ENCODE measurements at places on chromosomes 6 and 20.

- DNase-seq = peak; percentile 67
These were observed 97.1 kb upstream of the CEP85L start for GRCh38 chr6:118748311-118749062.

- DNase-seq = peak; percentile 39
These were observed 651.0 kb upstream of the SLC35B3 start for GRCh38 chr6:9086331-9086730.

- no peak for DNase-seq
These were observed 133.7 kb upstream of the MLIP start for GRCh38 chr6:53977551-53977950.

- DNase-seq = no peak
These were observed 77.7 kb downstream of the UBE3D start for GRCh38 chr6:82987951-82988350.

DNA sequence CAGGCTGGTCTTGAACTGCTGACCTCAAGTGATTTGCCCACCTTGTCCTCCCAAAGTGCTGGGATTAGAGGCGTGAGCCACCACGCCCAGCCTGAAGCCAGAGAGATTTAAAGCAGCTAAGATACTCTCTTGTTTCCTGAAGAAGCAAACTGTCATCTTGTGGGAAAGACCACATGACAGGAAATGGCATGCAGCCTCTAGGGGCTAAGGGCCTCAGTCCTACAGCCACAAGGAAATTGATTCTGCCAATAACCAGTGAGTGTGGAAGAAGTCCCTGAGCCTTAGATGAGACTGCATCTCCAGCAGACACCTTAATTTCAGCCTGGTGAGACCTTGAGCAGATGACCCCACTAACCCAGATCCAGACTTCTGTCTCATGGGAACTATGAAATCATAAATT is 40.9 kb downstream of the KIZ start:
- DNase-seq = no peak

DNA sequence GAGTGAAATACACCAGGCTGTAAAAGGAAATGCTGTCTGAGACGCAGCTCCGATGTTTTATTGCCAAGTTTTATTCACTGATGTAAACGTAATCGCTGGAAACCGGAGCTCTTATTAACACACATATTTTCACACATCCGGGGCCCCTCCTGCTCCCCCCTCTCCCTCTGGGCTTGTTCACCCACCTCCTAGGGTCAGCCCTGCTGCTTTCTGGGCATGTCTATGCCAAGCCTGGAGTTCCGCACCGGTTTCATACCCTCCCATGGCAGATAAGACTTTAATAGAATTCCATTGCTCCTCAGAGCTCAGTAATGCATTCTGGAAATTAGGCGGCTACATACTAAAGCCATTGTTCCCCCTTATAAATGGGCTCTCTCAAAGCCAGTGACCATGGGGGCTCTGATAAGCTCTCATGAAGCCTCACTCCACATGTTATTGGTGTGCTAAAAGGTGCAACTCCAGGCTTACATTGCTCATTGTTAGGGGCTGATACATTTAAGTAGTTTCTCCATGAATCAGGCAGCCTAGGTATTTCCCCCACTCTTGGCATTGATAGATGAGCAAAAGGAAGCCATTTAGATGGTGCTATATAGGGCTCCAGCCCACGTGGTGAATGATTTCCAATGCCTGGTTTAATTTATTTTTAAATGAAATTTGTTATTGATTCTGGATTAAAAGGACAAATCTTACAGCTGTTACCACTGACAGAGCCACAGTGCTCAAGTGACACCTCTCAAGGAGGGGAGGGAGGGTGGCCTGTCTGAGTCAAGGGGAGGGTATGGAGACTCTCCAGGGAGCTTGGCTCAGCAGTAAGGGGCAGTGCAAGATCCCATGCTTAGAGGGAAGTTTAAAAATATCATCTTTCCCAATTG is 4.5 kb upstream of the VSTM2L start:
- DNase-seq = no peak

DNA sequence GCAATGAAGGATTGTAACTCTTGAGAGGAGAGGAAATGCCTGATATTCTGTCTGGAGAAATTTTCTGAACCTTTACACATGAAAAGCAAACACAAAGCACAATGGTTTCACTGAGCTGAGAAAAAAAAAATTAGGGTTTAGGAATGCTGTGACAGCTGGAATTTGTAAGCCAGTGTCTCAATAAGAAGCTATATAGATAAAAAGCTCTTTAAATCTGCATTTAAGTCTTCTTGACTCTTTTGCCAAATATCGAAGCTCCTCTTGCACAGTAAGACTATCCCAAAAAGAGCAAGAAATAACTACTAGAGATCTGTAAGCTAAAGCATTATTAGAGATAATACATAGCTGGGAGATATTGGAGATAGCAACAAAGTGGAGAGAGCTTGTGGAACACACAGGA is 1334.0 kb upstream of the CITED2 start:
- no peak for DNase-seq
